Purkinje cell (primary cell): ENCODE measurements at places on chromosomes 12 and 14. TPM values are rescaled to one million over a fixed set of nuclear protein-coding genes. Genes with fewer than 3 reads are reported as not detected.

Gene SIRT4
- 6.4 and 12.6 TPM in 2 replicates for polyA plus RNA-seq

Gene LRP1-AS
- polyA plus RNA-seq: not detected in 2 replicates

Gene ARHGAP9
- 2.8 TPM in 1 of 2 replicates, not detected in the other for polyA plus RNA-seq

Gene STAC3
- polyA plus RNA-seq: 0.59 and 0.99 TPM in 2 replicates

Gene PTCSC3
- not detected in 2 replicates for polyA plus RNA-seq

Gene CLEC2A
- not detected in 2 replicates for polyA plus RNA-seq

Gene SIX6
- not detected in 2 replicates for polyA plus RNA-seq

Gene C12orf60
- 2.0 and 9.4 TPM in 2 replicates for polyA plus RNA-seq
